Forelimb muscle (tissue), 1 donor: ENCODE measurements at places on chromosomes 6 and 20.

DNA sequence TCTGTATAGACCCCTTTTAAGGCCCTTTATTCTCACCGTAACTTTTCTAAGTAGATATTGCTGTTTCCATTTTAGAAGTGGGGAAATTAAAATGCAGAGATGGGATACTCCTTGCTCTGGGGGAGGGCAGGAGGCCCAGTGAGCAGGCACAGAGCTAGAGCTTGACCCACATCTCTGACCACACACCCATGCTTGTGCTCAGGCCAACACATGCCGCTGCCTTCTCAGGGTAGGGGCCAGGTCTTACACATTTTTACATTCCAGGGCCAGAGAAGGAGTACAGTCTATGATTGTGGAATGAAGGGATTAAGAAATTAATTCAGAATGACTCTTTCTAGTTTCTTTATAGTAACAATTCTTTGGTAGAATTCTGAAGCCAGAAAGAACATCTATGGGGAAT is 104.8 kb downstream of the SOBP start:
- DNase-seq: no peak

GRCh38 chr6:95294043-95294442 is 283.3 kb upstream of the MANEA start:
- no peak for DNase-seq

GRCh38 chr20:4513720-4514119 is 208.0 kb upstream of the PRND start:
- DNase-seq: no peak

DNA sequence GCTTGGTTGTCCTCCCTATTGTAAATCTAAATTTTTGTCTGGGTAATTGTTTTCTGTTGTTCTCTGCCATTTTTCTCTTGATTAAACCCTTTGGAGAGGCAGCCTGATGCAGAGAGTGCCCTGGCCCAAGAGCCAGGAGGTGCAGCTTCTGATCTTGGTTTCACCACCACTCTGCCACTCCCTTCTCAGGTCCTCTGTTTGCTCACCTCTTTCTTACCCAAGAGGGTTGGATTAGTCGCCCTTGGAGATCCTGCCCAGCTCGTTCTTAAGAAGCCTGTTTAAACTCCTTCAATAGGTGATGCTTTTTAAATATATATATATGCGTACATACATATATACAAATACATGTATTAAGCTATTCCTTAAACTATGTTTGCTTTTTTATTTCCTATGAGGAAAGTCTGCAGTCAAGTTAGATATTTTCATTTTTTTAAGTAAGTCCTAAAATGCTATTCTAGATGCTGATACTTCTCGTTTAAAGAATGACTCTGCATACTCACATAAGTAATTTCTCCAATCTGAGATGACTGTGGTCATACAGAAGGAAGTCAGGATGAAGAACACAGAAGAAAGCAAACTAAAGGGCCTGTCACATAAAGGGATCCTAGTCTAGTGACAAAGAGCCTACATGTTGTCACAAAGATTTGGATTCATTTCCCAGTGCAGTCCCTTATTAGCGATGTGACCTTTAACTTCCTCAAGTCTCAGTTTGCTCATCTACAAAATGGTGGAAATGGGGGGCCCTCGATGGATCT is 19.9 kb downstream of the TPD52L1 start:
- no peak for DNase-seq
